ENCODE measurements at places on chromosomes 13 and 19. TPM values are rescaled to one million over a fixed set of nuclear protein-coding genes. Genes with fewer than 3 reads are reported as not detected.

DNA sequence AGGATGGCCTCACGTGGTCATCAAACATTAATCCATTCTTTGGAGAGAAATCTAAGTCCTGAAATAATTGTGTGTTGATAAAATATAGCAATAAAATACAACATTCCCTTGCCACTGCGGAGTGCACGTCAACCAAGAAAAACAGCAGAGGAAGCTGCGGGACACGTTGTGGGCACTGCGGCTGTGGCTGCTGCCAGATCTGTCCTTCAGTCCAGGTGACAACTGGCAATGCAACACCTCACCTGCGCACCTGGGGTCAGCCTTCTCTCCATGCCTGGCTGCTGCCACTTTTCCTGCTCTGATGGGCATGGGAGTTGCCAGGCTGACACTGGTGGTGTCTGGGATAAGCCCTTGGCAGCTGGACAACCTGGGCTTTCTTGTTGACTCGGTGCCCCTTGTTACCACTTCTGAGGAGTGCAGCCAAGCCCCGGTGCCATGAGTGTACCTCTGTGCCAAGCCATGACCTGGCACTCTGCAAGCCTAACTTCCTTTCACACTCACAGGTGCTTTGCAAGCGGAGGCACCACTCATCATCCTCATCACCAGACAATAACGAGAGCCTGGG lies 251.6 kb upstream of the TSHZ3 start:
- DNase-seq: no peak

- DNase-seq: no peak
Observed at GRCh38 chr13:23949200-23949599, 51.9 kb upstream of the C1QTNF9B start.

DNA sequence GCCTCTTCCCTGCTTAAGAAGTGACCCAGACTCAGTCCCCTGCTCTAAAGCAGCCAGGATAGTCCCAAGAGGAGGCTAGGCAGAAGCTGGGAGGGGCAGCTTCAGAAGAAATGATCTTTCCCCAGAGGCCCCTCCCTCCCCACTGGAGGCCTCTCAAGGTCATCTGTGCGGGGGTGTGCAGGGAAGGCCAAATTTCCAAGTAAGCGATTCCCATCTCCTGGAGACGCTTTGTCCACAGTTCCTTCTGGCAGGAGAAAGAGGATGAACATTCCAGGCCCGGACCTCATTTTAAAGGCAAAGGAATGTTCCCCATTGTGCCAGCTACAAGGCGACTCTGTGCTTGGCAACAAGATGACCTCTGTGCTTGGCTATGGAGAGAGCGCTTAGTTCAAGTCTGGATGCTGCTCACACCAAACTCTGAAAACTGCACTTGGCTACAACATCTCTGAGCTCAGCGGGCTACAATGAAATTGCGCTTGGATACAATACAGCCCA lies 23.5 kb downstream of the COL5A3 start:
- DNase-seq: peak; percentile 56

DNA sequence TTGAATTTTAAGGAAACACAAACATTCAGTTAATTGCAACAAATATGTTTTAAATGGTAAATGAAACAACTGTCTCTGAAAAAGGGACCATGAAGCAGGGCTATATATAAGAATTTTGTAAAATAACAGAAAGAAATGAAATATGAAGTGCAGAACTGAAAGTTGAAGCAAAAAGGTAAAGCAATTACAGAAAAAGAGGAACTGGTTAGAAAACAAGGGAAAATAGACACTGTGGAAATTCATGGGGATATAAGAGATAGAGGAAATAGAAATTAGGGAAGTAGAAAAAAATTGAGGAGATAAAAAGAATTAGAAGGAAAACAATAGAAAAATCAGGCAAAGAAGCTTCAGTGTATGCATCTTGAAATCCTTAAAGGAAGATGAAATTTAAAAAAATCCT lies 40.0 kb upstream of the TDRD3 start:
- DNase-seq: no peak

- DNase-seq: no peak
Observed at GRCh38 chr13:40145139-40145538, 489.7 kb downstream of the COG6 start.

DNA sequence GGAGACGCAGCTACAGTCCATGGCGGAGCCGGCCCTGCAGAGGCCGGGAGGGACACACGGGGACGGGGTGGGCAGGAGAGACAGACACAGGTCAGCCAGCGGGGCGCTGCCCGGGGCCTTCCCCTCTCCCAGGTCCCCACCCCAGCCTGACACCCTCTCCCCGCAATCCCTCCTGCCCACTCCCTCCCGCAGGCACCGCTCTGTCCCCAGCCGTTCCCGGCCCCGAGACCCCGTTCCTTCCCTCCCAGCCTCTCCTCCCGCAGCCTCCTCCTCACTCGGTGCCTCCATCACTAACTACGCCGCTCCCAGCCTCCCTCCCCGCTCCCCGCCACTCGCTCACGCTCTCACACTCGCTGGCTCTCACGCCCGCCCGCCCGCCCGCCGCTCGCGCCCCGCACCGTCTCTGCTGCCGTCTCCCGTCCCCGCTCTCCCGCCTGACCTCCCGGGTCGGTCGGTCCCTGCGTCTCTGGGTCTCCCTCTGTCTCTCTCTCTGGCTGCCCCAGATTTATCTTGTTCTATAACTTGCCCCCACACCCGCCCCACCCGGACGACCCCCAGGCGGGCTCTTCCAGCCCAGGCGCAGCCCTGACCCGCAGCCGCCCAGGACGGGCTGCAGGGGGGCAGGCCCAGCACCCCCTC lies 15.2 kb downstream of the ERFL start:
- DNase-seq: no peak

DNA sequence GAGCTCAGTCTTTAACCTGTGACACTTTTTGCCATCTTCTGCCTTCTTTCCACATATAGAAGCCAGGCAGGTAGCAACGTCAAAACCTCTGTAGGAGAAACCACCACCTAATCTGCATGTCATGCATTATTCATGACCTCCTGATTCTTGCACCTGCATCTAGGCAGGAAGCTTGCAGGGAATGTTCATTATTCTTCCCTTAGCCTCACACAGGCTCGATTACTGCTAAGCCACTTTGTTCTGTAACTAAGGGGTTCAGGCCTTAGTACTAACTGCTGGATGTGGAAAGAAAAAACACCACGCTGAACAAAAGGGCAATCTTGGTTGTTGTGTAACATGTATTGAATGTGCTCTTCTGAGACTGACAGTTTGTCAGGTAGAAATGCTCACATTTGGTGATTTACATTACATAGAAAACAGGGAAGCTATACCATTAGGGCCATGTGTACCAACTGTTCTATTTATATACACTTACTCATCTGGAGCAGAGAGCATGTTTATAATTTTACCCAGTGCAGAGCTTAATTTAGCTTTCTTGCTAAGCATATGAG lies 366.9 kb downstream of the KLF12 start:
- DNase-seq: no peak

Gene BICRA
- 12.9 TPM for total RNA-seq

Gene OR7D2
- not detected for total RNA-seq

Gene CDX2
- total RNA-seq: not detected

Gene NOP53
- 985 TPM for total RNA-seq

Gene PINLYP
- total RNA-seq: 22.3 TPM
